Nucleus accumbens (tissue), 56 donors: ENCODE measurements at places on chromosomes 6 and 20.

GRCh38 chr6:145009711-145010110 lies 724.6 kb downstream of the UTRN start:
- DNase-seq: no peak

GRCh38 chr20:47011984-47012383 lies 117.3 kb downstream of the EYA2 start:
- DNase-seq: no peak

DNA sequence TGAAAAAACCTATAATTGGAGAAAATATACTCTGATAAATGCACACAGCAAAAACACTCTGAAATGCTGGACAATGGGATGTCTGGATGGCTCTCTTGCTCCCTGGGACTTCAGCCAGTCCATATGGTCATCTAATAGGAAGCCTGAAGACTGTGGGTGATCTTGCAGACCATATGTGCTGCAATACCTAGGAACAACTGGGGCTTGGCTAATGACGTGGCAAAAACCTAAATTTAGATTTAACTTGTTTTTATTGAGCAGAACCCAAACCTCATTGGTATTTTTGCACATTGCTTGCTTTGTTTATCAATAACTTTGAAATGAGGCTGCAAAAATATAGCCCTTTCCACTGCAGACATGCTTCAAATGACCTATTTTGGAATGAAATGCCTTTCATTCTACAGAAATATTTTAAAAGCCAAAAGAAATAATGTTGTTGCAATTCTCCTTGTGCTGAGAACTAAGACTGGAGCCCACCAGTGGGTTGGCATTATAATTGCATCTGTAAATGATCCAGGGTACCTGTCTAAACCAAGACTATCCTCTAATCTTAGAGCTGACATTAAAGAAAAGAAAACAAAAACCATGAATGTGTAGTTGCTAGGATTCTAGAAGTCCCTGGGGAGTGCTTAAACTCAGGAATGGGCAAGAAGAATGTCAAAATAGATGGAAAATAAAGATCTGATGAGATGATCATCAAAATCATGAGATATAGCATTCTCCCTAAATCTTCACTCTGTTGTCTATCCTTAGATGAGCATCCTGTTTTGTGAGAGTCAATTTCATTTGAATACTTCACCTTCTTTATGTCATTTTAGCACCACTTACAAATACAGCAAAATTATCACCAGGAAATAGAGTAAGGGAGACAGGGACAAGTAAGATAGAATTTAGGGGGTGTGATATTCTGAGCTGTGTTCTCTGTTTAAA lies 152.1 kb upstream of the RIMS1 start:
- no peak for DNase-seq

GRCh38 chr20:48186915-48187314 lies 401.6 kb upstream of the SULF2 start:
- no peak for DNase-seq

DNA sequence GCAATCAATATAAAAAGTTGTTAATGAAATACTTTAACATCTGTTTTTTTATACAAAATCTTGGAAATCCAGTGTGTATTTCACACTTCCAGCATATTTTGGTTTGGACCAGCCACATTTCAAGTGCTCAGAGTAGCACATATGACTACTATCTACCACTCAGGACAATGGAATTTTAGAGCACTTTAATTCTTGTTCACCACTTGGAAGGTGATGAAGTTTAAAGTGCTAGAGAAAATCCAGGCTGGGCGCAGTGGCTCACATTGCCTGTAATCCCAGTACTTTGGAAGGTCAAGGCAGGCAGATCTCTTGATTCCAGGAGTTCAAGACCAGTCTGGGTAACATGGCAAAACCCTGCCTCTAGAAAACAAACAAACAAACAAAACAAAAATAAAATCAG lies 6.1 kb upstream of the SLC35B3 start:
- DNase-seq: no peak

- DNase-seq: no peak
These were observed 127.8 kb upstream of the MAP3K4 start for GRCh38 chr6:160863782-160864181.

DNA sequence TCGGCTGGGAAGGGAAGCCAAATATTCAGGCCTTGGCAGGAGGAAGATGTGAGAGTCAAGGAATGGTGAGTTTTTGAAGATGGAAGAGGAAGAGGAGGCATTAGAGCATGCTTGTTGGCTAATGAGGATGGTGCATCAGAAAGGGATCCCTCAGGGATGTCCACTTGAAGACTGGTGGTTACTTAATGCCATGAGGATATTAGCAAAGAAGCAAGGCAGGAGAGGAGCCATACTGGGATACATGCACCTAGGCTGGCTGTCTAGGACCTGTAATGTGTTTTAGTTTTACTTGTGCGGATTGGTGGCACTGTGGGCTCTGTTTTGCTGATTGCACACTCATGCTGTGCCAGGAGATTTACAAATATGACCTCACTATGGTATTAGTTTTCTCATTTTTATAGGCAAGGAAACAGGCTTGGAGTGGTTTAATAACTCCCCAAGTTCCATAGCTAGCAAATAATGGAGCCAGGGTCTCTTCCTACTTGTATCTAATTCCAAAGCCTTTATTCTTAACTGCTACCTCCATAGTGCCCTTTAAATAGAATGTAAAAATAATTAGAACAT lies 37.8 kb downstream of the NCOA7 start:
- DNase-seq: no peak

GRCh38 chr20:40982415-40983145 lies 46.0 kb upstream of the TOP1 start:
- no peak for DNase-seq

- DNase-seq: no peak
These were observed 20.8 kb upstream of the EMILIN3 start for GRCh38 chr20:41387444-41387851.

GRCh38 chr20:45341579-45341938 lies 6.7 kb downstream of the SDC4 start:
- no peak for DNase-seq

- no peak for DNase-seq
These were observed 1.3 kb upstream of the SMPDL3A start for GRCh38 chr6:122787721-122788120.

DNA sequence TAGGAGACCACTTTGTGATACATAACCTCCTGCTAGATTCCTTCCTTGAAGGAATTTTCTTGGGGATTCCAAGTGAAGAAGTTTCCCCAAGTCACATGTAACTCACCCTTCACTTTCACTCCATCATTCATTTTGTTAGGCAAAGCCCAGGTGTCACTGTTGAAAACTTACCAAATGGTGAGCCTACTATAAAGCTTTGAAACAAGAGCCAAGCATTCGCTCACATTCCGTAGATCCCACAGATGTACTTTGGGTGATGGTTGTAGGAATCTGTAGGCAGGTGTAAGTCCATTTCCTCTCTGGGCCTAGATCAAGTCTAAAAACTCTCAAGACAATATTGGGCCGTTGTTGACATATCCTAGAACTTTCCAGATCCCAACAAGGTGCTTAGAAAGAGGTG lies 74.1 kb downstream of the PRDM1 start:
- DNase-seq: no peak

DNA sequence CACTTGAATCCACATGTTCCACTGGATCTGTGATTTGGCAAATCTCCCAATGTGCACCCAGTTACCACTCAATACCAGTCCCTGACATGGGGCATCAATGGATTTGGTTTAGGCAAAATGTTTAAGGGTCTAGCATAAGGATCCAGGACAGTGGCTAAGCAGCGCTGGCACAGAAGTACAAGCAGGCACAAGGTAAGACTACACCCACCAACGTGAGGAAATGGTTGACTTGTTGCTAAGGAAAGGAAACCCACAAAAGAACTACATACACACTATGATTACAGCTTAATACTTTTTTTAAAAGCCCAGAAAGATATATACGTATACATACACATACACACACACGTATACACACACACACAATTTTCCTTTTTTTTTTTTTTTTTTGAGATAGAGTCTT lies 79.0 kb downstream of the DNAAF9 start:
- DNase-seq: no peak

GRCh38 chr20:19120569-19120968 lies 91.9 kb upstream of the SLC24A3 start:
- DNase-seq: no peak

- DNase-seq: no peak
These were observed 200.7 kb upstream of the SPTLC3 start for GRCh38 chr20:12808006-12808567.

GRCh38 chr20:19628570-19629134 lies 129.4 kb upstream of the RIN2 start:
- no peak for DNase-seq

DNA sequence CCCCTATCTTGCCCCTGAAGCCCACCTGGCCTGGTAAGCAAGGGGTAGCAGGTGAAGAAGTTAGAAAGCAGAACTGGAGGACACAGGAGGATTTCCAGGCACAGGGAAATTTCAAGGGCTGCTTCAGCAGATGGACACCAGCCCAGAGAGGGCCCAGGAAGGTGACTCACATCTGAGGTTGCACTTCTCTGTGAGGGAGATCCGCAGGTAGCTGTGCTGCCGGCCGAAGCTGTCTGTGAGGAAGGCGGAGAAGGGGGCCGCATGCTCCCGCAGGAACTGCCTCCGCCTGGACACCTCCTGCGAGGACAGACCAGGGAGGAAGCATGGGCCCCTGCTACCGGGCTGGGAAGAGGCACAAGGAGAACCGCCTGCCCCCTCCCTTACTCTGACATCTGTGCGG lies 7.1 kb downstream of the MOCS1 start:
- DNase-seq: no peak

GRCh38 chr6:73231986-73232391 lies 6.7 kb upstream of the KHDC1L start:
- no peak for DNase-seq

DNA sequence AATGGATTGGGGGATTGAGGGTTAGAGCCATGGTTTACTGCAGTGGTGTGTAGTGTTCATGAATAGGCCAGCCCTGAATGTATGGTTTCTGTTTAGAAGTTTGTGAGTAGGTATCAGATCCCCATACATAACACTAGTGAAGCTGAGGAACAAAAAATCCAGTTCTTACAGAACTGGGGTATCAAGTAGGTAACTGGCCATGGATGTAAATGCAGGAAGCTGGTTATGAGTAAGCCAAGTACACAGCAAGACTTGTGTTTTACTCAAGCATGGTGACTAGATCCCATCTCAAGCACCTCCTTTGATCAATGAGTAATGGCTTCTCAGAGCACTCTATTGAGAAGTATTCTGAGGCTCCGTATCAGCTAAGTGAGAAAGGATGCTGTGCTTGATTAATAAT lies 613.7 kb upstream of the FLRT3 start:
- DNase-seq: no peak

DNA sequence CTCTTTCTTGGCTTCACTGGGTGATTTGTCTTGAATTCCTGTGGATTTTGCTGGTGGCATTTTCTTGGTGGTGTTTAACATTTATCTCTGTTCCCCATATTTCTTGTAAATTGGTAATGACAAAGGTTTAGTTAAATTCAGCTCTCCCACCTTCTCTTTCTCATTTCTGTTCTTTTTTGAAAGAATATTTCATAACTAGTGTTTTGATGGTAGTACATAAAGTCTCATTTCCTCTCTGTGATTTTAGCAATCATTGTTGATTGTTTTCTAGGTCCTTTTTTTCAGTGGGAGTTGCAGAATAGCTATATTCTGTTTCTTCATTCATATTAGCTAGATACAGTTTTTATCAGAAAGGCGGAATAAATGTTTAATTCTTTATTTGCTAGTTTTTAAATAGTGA lies 73.1 kb downstream of the QKI start:
- DNase-seq: no peak

GRCh38 chr20:8361006-8361652 lies 229.1 kb downstream of the PLCB1 start:
- DNase-seq: no peak

- no peak for DNase-seq
These were observed 399.3 kb downstream of the TBC1D32 start for GRCh38 chr6:120935016-120935415.

- DNase-seq: no peak
These were observed 24.9 kb downstream of the DSE start for GRCh38 chr6:116395647-116396046.

GRCh38 chr20:35575958-35576357 lies 34.1 kb downstream of the ERGIC3 start:
- no peak for DNase-seq

GRCh38 chr6:128914051-128914450 lies 31.1 kb downstream of the LAMA2 start:
- DNase-seq: no peak

GRCh38 chr20:9367328-9367727 lies 147.1 kb upstream of the LAMP5 start:
- no peak for DNase-seq

DNA sequence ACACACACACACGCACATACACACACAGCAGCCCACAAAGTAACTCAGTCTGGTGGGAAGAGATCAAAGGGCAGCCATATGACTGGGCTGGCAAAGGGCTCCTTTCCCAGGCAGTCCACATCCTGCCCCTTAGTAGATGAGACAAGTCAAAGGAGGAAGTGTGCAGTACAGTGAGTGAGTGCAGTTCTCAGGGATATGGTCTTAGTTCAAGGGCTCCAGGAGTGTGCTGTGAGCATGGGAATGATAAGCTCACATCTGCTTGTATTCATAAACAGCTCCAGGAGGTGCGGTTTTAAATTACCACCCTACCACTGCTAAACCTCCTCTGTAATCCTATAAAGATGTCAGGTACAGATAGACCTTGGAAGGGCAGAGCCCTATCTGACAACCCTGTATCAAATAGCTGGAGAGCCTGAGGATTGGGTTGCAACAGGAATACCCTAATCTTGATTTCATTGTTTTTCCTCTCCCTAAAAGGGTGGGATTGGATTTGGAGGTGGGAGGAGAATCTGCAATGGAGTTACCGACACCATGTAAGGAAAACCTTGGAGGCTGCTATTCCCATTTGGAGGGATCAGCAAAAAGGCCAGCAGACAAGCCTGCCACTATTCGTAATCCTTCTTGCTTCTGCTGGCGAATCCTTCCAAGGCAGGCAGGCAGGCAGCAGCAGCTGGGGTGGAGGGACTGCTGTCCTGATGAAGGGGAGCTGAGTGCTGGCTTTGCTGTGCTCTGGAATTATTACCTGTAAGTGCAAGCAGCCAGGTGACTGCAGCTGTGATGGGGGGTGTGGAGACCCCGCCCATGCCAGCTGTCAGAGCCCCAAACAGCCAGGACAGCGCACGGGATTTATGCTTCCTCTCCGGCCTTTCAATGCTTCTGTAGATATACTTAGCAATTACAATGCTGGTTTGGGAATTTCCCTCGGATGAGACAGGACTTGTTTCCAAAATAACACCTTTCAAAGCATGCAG lies 342.7 kb downstream of the PRL start:
- no peak for DNase-seq
